ENCODE measurements at places on chromosomes 16 and 17.

GRCh38 chr16:57844416-57845030 lies 42.2 kb upstream of the KIFC3 start:
- DNase-seq = no peak

DNA sequence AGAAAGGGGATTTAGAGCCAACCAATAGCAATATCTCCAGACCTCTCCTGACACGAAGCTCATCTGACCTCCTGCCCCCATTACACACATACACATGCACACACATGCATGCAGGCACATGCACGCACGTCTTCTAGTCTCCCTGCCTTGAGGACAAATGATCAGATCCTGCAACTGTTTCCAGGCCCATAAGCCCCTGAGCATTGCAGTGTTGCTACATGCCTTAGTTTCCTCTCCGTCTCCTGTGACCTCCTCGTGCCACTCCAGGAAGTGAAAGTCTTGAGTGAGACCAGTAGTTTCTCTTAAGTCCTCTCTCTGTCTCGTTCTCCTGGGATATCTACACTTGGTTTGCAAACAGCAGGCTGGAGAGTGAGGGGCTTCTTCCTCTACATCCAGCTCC lies 8.2 kb downstream of the CIITA start:
- no peak for DNase-seq

DNA sequence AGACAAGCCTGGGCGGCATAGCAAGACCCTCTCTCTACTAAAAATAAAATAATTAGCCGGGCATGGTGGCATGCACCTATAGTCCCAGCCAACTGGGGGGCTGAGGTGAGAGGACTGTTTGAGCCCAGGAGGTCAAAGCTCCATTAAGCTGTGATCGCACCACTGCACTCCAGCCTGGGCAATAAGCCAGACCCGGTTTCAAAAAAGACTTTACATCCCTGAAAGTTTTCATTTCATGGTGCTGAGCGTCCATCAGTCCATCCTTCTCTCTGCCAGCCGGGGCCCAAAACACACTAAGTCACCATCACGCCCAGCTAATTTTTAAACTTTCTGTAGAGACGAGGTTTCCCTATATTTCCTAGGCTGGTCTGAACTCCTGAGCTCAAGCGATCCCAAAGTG lies 10.6 kb downstream of the RAB40B start:
- DNase-seq = no peak

DNA sequence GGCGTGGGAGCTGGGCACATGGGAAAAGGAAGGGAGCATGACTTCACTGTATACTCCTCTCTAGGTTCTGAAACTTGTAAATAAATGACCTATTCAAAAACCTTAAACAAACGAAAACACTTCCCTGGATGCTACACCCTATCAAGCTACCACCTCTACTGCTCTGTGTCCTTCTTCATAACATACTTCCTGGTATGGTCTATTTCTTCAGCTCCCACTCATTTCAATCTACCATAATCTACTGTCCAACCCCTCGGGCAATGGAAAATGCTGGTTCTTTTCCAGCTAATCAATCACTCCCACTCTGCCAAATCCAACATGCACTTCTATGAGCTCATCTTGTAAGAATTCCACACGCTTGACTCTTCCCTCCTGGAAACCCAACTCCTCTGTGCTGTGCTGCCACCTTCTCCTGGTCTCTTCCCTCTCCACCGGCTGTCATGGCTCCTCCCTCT lies 42.4 kb downstream of the AMFR start:
- no peak for DNase-seq

- DNase-seq = no peak
Observed at GRCh38 chr17:78535273-78536197, 41.7 kb downstream of the DNAH17 start.

- no peak for DNase-seq
Observed at GRCh38 chr16:77208382-77208781, 9.2 kb downstream of the SYCE1L start.

DNA sequence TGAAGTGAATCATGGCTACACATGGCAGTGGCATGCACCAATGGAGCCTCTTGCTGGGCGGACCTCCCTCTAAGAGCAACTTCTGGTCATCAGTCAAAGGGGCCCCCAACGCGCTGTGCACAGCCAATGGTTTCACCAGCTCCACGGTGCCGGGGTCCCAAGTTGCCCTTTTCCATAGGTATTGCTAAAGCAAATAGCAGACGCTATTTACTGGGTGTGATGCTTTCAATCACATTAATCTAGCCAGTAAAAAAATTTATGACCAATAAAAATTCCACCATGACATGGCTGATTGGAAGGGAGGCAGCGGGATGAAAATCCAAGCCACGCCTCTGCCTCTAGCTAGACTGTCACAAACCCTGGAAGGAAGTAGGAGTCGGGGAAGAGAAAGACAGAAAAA lies 680.3 kb upstream of the SOX9 start:
- no peak for DNase-seq

GRCh38 chr16:48102083-48103008 lies 53.4 kb downstream of the ABCC12 start:
- no peak for DNase-seq

DNA sequence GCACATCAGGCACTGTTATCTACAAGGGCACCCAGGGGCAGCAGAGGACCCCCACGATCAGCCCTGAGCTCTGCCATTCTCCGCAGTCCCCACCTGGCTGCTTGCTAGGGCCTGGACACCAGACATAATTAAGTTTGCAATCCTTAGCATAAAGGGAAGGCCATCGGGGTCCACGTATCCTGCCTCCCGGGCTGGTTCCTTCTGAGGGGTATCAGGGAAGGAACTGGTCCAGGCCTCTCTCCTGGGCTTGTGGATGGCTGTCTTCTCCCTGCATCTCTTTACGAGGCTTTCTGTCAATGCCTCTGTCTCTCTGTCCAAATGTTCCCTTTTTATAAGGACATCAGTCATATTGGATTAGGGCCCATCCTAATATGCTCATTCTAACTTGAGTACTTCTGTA lies 77.8 kb downstream of the CYLD start:
- DNase-seq = no peak

- DNase-seq = no peak
Observed at GRCh38 chr17:61966191-61966590, 38.4 kb upstream of the INTS2 start.

DNA sequence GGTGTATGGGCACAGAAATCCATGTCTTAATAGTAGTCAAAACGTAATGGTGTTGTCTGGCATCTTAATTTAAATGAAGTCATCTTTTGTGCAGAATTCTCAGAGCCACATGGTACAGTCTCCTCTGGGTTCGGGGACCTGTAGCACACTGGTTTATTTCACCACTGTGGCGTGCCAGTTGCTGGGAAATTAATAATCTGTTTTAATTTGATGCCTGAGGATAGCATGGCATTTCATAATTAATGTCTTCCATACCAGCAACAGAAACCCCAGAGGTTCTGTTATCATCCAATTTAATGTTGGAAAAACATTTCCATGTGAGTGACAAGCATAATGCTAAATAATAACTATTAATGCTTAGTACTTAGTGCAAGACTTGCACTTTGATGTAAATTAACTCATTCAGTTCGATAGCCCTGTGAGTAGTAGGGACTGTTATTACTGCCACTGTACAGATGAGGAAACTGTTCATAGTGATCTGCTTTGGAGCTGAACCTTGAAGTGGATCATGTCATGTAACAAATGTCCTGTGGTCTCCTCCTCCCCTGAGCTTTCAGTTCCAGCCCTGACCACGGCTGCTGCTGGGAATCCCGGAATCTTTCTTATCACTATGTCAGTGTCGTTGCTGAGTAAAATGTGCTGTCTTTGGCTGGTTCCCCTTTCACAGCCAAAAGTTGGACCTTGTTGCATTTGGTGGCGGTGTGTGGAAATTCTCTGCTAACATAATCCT lies 51.2 kb downstream of the SNX29 start:
- no peak for DNase-seq

DNA sequence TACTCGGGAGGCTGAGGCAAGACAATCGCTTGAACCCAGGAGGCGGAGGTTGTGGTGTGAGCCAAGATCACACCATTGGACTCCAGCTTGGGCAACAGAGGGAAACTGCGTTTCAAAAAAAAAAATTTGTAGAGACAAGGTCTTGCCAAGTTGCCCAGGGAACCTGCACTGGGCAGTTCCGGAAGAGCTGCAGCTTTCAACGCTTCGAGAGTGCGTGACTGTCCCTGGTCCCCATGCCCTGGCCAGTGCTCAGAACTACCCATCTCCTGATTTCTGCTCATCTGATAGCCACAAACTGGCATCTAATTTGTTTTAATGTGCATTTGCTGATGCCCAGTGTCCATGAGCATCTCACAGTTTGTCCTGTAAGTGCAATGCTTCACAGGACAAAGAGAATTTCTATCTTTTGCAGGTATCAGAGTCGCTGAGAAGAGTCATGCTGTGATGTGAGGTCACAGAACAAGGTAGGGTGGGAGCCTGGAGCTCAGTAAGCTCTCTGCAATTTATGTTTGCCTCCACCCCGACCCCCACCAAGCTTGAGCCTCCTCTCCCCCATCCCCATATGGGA lies 3.9 kb downstream of the ACTG1 start:
- no peak for DNase-seq

- DNase-seq = no peak
Observed at GRCh38 chr16:4369007-4369733, 2.5 kb upstream of the VASN start.

DNA sequence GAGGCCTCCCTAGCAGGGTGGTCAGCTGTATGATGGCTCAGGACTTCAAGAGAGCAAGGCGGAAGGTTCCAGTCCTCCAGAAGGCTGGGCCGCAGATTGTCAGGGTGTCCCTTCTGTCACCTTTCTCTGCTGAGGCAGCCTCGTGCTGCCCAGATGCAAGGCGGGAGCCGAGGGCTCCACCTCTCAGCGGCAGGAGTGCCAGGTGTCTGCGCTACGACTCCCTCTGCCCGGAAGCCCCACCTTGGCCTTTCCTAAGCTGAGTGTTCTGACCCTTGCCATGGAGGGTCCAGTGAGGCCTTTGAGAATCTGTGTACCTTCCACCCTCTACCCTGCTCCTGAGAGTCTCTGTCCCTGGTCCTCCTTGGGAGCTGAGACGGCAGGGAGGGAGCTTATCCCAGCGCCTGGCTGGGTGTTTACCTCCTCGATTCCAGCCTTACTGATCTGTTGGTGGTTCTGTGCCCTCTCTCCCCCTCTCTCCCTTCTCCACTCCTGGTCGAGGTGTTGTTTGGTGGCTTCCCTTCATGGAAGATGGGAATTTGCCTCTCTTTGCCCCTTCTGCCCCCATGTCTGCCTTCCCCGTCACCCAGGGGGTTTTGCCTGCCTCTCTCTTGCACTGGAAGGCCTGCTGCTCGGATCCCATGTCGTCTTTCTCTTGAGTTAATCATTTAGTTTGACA lies 2.2 kb upstream of the ZNF750 start:
- DNase-seq = no peak

DNA sequence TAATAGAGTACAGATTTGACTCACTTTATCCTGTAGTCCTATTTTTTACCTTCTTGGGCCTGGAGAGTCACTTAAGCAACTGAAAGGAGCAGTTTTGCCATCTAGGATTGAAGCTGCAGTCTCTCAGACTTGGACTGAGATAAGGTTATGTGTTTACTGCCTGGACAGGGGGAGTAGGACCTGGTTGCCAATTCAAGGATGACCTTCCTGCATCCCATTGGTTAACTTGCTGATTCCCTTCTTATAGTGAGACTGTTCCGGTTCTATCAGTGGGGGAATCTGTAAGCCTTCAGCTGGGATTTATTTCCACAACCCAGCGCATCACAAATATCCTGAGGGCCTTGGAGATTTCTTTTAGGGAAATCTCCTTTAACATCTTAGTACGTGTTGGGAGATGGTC lies 2.9 kb downstream of the UBN1 start:
- DNase-seq = no peak

DNA sequence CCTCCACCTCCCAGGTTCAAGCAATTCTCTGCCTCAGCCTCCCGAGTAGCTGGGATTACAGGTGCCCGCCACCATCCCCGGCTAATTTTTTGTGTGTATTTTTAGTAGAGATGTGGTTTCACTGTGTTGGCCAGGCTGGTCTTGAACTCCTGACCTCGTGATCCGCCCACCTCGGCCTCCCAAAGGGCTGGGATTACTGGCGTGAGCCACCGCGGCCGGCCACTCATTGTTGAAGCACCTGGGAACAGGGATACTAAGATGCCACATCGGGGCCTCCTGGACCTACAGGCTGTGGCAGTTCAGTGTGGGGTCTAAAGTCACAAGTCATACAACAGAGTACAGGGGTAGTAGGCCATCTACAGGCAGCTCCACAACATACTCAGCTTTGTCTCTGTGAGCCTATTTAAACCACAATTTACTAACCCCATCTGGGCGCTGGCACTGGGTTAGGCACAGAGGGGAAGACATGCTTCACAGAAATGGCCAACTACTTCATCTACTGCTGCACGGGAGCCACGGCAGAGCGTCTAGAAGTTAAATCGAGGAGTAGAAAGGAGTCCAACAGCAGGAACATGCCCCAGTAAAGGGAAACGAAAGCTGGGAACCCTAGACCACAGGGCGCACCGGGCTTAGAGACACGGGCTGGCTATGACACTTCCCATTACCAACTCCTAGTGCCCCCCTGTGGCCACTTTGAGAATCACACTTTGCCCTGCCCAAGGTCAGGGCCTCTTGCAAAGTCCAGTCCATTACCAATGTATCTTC lies 4.3 kb downstream of the VAMP2 start:
- DNase-seq = peak; percentile 82

- DNase-seq = no peak
Observed at GRCh38 chr17:76417499-76418143, 33.2 kb downstream of the SPHK1 start.

DNA sequence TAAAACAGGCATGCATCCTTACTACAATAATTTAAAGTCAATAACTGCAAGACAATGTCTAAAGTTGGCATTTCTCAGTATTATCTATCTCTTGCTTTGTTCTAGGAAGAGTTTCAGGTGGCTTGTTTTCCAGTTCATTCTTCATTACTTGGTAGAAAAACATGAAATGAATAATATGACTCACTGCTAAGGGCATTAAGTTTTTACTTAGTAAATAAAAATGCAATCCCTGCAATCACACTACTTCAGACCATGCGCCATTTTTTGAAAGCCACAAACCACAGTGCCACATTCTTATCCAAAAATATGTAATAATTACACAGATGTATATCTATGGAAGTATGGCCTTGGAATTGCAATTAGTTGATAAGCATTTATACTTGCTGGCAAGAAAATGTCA lies 55.4 kb downstream of the CREBBP start:
- no peak for DNase-seq

DNA sequence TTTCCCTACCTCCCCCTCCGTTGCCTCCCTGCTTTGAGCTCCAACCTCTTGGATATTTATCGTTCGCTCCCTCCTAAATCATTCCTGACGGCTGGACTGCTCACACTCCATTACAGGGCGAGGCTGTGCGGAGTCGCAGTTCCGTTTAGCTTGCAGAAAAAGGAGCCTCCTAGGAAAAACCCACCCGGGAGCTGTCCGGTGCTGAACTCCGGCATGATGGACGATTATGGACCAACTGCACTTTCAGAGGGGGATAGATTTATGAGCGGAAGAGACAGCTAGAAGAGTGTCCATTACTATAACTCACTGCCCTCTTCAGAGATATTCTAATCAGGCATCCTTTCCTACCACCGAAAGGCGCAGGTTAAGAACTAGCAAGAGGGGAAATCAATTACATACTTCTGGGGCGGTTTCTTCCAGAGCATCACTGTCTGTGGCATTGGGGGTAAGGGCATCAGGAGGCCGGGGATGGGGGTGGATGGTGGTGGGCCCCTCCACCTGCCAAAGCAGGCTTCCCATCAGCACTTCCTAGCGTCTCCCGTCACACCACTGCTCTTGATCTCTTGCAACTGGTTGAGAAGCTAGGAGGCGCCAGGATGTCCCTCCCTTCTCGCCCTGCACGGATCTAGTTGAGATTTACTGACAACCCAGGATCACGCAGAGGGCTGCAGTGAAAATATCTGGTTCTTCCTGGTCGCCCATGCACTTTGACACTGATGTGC lies 251.2 kb downstream of the ENGASE start:
- no peak for DNase-seq

Data from activated naive CD4-positive, alpha-beta T cell (primary cell).